Heart right ventricle (tissue), 16 donors: ENCODE measurements at places on chromosomes 2 and 18. TPM values are rescaled to one million over a fixed set of nuclear protein-coding genes. Genes with fewer than 3 reads are reported as not detected.

GRCh38 chr2:226558418-226558817, 241.2 kb downstream of the IRS1 start:
- H3K36me3 ChIP-seq = no peaks in the 10 kb centered on the region
- no peak overlapping the region for H3K27ac ChIP-seq
- H3K27me3 ChIP-seq = no peaks in the 10 kb centered on the region
- no peaks in the 10 kb centered on the region for H3K4me1 ChIP-seq
- H3K4me3 ChIP-seq = no peak overlapping the region

DNA sequence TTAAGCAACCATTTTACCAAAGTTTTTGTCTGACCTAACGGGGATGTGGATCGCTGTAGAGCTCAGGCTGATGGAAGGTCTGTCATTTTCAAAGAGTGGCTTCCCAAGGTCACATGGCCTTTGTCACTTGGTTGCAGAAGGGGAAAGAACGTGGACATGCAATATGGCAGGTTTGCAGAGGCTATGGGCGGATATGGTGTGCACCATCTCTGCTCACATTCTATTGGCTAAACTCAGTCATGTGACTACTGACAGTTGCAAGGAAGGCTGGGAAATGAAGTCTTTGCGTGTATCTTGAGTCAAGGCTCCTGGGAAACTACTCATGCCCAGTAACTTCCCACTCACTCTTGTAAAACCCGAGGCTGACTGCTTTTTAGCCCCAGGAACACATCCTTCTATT, 96.8 kb downstream of the ST6GAL2 start:
- H3K27me3 ChIP-seq = no peaks in the 10 kb centered on the region
- no peak overlapping the region for H3K27ac ChIP-seq
- no peaks in the 10 kb centered on the region for H3K4me1 ChIP-seq
- no peaks in the 10 kb centered on the region for H3K36me3 ChIP-seq
- H3K4me3 ChIP-seq = no peak overlapping the region

DNA sequence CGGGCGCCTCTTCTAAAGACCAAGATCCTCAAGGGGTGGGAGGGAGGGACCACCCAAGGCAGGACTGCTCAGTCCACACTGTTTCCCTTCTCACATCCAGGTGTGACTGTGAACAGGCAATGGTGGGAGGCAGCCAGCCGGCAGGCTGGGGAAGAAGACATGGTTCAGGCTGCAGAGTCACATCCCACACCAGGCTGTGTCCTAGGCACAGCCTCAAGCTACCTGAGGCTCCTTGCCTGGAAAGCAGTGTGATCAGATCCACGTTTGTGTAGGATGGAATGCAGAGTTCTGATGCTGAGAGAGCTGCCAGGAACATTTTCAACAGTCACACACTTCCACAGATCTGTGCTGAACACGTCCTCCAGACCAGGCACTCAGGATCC, 16.4 kb downstream of the SLC66A2 start:
- no peak overlapping the region for H3K27ac ChIP-seq
- H3K4me3 ChIP-seq = no peak overlapping the region
- no peak for DNase-seq
- peaks cover 8% of the 10 kb centered on the region for H3K4me1 ChIP-seq

- no peak overlapping the region for H3K4me3 ChIP-seq
- peaks cover 7% of the 10 kb centered on the region for H3K4me1 ChIP-seq
- no peaks in the 10 kb centered on the region for H3K36me3 ChIP-seq
- no peak overlapping the region for H3K27ac ChIP-seq
- DNase-seq = no peak
- peaks cover 78% of the 10 kb centered on the region for H3K27me3 ChIP-seq
These were observed 69.2 kb upstream of the HNRNPA3 start for GRCh38 chr2:177143444-177143843.

DNA sequence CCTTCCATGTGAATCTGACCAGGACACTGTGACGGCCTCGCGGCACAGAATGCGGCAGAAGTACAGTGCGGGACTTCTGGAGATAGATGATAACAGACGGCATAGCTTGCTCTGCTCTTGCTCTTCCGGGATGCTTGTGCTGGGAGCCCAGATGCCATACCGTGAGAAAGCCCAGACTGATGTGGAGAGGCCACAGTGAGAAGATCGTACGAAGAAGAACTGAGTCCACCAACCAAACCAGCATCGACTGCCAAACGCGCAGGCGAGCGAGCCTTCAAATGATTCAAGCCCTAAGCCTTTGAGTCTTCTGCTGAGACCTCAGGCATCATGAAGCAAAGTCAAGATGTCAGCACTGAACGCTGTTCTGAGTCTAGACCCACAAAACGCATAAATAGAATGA, 33.7 kb downstream of the DTNB start:
- H3K4me1 ChIP-seq = no peaks in the 10 kb centered on the region
- no peak overlapping the region for H3K4me3 ChIP-seq
- no peaks in the 10 kb centered on the region for H3K36me3 ChIP-seq
- DNase-seq = no peak

Gene FAM228A
- 1.2 TPM for total RNA-seq
